ENCODE measurements at places on chromosomes 13 and 19. TPM values are rescaled to one million over a fixed set of nuclear protein-coding genes. Genes with fewer than 3 reads are reported as not detected.

- no peak for DNase-seq
Observed at GRCh38 chr13:65843314-65843731, 1386.8 kb downstream of the PCDH9 start.

DNA sequence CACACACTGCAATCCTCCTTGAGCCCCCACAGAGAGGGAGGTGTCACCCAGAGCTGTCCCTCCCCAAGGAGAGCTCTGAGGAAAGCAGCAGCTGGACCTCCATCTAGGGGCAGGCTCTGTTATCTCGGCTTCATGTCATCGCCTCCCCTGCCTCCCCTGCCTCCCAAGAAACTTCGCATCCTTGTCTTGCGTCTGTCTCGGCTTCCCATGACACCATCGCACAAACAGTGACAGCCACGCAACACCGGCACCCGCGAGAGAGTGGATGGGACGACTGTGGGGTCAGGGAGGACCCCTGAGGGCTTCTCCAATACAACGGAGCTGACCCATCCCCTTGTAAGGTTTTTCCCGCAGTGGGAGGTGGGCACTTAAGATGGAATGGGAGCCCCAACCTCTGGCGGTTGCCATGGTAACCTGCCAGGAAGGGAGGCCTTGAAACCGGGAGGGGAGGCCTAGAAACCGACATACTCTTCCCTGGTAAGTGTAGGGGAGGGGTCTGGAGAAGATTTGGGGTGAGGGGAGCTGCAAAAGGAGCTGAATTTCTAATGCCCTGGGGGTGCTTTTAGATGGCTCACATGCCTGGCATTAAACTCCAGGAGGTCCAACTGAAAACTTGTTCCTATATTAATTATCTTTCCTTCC lies 16.3 kb downstream of the TLE2 start:
- DNase-seq = no peak

DNA sequence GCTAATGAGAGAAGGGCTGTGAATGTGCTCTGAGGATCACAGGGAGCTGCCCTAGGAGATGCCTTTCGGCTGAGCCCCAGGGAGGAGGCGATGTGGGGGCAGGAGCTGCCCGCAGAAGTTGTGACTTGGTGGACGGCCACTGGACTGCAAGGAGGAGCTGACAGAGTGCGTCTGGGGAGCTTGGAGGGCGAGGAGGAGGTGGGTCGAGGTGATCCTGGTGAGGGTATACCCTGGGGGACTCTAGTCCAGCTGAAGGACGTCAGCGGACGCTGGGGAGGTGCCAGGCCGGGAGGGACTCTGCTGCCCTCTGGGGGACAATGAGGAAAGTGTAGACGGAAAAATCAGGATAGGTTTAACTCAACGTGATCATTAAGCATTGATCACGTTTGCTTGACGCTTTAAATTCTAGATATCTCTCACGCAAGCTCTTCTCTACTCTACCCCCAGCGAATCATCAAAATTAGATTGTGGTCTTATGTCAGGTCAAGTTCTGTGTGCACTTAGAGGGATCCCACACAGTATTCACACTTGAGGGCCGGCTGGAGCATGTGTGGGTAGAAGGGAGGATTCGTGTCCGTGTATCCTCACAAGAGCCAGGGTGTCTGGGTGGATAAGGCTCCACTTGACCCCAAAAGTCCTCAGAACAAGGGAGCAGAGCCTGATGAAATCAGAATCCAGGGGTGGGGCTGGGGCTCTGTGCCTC lies 3.3 kb upstream of the CEACAM7 start:
- DNase-seq = no peak

The C19orf53 gene
- total RNA-seq = 196 TPM

The PRDX2 gene
- total RNA-seq = 396 TPM

Data from kidney epithelial cell (primary cell).